ENCODE measurements at places on chromosomes 1 and 21.

GRCh38 chr1:233679591-233680373 is 65.9 kb downstream of the KCNK1 start:
- no peak for DNase-seq

DNA sequence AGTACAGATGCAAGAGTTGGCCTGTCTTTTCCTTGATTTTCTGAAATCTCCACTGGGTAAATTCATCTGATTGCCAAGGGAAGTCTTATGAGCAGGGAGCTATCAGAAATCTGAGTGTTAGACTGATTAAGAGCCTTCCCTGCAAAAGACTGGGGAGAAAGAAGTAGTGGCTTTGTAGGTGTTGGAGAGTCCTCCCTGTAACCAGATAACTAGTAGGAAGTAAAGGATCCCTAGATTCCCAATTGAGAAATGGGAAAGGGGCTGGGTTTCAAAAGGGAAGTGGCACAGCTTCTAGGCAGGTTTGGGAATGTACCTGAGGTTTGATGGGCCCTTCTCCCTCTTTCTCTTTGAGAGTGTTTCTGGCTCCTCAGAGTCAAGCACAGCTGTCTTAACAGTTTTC is 2.1 kb downstream of the TLCD4 start:
- DNase-seq: no peak

- no peak for DNase-seq
Measured at GRCh38 chr1:45822644-45823043, 19.2 kb downstream of the MAST2 start.

- DNase-seq: no peak
Measured at GRCh38 chr1:182235952-182236650, 155.5 kb downstream of the GLUL start.

GRCh38 chr1:22815421-22816066 is 104.9 kb downstream of the EPHB2 start:
- DNase-seq: no peak

DNA sequence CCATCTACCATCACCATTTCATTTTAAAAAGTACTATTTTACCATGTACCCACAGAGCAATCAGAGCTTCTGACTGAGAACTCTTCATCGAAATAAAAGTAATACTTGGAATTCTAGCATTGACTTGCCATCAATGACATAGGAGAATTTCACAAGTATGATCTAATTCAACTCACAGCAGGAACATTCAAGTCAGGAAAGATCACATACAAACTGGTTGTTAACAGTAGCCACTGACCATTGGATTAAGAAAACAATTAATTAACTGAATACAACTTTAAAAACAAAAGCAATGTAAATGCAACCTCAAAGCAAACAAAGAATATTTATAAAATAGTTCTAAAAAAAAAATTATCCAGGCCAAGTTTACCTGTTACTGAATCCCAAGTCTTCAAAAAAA is 18.8 kb downstream of the RNF115 start:
- no peak for DNase-seq

GRCh38 chr21:38491536-38491935 is 6.7 kb downstream of the ERG start:
- no peak for DNase-seq

DNA sequence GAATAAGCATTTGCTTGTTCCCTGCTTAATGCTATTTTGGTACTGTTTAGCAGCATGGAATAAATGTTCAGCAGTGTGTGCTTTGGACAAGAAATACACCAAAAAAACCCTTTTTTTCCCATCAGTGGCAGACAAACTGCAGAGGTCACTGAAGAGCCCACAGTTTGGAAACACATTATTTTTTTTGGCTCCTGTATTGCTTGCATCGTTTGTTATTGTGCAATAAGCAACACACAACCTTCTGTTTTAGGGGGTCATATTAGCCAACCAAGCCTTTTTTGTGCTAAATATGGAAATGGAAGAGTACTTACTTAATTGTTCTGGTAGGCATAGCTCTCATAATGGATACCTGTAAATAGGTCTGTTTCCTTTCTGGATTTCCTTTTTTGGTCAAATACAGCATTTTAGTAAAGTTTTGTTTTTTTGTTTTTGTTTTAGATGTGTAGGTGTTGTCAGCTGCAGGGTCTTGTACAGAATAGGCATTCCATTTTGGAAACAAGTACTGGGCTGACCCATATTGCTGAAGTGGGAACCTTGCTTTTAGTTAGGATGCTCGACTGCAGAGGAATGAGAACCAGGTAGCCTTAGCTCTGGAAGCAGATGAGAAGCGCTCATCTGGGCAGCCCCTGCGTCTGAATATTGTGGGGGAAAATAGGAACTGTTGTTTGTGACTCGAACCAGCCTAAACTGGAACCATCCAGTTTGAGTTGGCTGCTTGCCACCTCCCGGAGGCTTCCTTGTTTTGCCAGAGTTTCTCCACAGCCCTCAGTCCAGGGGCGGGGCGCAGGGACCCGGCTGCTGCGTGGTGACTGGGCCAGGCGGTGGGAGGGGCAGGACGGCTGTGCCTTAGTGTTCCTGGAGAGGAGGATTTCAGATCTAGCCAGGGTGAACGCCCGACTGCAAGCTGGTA is 38.4 kb downstream of the SPEN start:
- DNase-seq: no peak

DNA sequence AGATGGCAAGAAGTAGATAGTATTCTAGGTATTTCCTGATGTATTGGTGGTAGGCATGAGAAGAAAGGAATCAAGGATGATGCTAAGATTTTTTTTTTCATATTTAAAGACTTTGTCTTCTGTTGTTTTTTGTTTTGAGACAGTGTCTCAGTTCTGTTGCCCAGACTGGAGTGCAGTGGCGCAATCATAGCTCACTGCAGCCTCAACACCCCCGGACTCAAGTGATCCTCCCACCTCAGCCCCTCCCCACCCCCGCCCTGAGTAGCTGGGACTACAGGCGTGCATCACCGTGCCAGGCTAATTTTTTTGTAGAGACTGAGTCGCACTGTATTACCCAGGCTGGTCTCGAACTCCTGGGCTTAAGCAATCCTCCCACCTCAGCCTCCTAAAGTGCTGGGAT is 2.8 kb upstream of the CAPZB start:
- no peak for DNase-seq

DNA sequence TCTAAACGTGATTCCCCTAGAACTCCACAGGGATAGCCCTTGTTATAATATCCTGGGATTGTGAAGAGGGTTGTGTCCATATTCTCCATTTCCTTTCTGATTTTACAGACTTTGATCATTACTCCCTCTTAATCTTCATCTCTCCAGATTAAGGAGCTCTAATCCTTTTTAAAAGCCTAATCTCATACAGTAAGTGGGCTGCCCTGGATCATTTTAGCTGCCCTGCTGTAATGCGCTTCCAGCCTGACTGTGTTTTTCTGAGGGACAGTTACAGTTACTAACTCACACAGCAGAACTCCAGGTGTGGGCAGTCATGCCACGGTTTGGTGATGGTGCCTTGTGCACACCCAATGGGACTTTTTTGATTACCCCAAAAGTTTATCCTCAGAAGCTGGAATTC is 33.5 kb downstream of the PROX1 start:
- no peak for DNase-seq

DNA sequence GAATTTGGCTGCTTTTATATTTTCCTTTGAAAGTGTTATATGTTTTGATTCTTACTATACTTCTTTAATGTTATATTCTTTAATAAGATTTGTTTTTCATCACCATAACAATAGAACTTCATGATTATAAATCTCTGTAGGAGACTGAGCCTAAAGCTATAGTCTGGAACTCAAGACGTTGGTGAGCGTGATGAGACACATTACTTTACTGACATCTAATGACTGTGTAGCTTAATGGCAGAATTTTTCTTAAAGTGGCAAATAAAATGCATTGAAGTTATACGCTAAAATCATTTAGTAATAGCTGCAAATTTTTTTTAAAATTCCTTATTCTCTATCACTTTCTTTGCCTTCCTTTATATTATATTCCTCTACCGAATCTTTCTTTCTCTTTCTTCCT is 56.1 kb upstream of the HAO2 start:
- DNase-seq: no peak

GRCh38 chr1:21933397-21934248 is 3.5 kb downstream of the HSPG2 start:
- DNase-seq: no peak

- no peak for DNase-seq
Measured at GRCh38 chr1:1624443-1625403, 7.2 kb upstream of the MMP23B start.

DNA sequence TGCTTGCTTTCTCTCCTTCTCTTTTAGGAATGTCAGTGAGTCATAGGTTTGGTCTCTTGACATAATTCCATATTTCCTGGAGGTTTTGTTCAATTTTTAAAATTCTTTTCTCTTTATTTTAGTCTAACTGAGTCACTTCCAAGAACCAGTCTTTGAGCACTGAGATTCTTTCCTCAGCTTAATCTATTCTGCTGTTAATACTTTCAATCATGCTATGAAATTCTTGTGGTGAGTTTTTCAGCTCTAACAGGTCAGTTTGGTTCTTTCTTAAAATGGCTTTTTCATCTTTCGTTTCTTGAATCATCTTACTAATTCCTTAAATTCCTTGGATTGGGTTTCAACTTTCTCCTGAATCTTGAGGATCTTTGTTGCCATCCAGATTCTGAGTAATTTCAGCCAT is 321.0 kb downstream of the PTBP2 start:
- no peak for DNase-seq

DNA sequence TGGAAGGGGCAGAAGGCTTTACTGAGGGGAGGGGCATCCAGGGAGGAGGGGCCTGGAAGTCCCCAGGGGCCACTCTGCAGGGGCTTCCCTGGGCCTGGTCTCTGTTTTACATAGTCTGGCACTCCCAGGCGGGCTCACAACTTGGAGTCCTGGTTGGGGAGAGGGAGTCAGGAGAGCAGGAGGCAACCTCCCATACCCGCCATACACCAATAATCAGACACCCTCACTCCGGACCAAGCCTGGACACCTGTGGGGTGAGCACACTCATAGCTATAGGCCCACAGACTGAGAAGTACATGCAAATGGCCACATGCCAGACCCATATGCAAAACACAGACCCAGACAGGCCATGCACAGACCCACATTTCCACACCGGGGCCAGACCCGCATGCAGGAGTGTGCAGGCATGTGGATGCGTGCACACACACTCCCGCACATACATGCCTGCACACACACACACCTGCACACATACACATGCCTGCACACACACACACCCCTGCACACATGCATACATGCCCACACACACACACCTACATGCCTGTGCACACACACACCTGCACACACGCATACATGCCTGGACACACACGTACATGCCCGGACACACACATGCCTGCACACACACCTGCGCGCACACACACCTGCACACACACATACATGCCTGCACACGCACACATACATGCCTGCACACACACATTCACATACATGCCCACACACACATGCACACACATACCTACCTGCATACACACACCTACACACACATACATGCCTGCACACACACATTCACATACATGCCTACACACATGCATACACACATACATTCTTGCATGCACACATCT is 89.5 kb upstream of the RUNX3 start:
- no peak for DNase-seq

GRCh38 chr21:45074818-45075595 is 627 bp downstream of the ADARB1 start:
- DNase-seq: peak; percentile 11

GRCh38 chr1:213438339-213438738 is 387.3 kb downstream of the RPS6KC1 start:
- no peak for DNase-seq

- no peak for DNase-seq
Measured at GRCh38 chr1:234589854-234590620, 19.9 kb downstream of the IRF2BP2 start.

DNA sequence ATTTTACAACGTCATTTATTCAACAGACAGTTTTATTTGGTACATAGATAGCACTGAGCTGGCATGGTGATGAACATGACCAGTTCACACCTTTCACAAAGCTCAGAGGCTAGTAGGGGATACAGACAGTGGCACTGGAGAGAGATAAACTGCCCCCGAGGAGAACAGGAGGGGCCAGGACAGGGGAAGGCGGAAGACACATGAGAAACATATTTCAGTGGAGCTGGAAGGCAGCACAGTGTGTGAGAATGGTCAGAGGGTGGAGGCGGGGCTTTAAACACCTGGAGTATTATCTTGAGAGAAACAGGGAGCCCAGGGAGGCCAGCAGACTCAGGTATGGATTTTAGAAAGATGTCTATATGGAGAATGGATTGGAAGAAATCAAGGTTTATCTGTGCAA is 49.5 kb downstream of the CHML start:
- DNase-seq: no peak

DNA sequence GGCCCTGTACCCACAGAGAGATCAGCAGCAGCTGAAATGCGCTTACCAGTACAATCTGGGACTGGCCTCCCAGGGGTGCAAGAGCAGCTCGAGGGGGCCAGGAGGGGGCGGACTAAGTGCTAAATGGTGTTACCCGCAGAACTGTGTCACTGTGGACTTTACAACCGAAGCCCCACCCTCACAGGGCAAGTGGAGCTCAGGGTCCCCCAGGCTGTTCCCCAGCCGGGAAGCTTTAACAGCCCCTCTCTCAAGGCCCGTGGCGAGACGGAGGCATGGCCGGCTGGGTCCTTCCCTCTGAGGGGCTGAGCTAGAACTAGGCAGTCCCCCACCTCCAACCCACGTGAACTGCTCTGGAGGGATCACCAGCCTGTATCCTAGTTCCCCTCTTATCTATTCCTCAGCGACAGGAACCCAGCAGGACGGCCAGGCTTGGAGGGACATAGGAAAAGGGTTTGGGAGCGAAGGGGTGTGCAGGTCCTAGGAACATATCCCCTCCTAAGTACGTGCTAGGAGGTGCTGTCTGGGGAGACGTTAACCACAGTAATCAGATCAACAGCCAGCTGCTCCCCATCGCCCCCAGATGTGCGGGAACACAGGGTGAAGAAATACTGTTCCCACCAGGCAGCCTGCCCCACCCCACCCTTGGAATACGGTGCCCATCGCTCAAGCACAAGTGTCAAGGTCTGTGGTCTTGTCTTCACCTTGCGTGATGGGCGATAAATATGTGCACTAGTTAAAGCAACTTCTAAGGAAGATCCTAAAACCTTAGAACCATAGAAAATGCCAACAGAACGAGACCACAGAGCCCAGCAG is 24.4 kb downstream of the ZBTB17 start:
- no peak for DNase-seq

GRCh38 chr1:226510453-226510852 is 38.1 kb upstream of the STUM start:
- DNase-seq: no peak

- DNase-seq: no peak
Measured at GRCh38 chr1:176839216-176839615, 325.3 kb downstream of the ASTN1 start.

Measured in activated naive CD4-positive, alpha-beta T cell (primary cell).